ENCODE measurements at places on chromosomes 12 and 14. TPM values are rescaled to one million over a fixed set of nuclear protein-coding genes. Genes with fewer than 3 reads are reported as not detected.

Gene AMN
- total RNA-seq = 0.39 TPM

Gene NRXN3
- total RNA-seq = 1.1 TPM

Gene EEA1
- 5.3 TPM for total RNA-seq

Gene ACSS3
- total RNA-seq = not detected

Gene COX8C
- total RNA-seq = not detected

Gene SLC35F4
- total RNA-seq = not detected

Gene ADAM21
- not detected for total RNA-seq

Gene ACOT6
- not detected for total RNA-seq

Gene HPD
- 1.3 TPM for total RNA-seq

Gene VSIG10
- total RNA-seq = 15.7 TPM

Gene CPNE6
- not detected for total RNA-seq

Gene IL26
- not detected for total RNA-seq

Gene AQP6
- total RNA-seq = not detected

Gene KCNH3
- 2.3 TPM for total RNA-seq

Gene MORN3
- total RNA-seq = 0.32 TPM

Gene KRT74
- not detected for total RNA-seq

Gene SINHCAF
- total RNA-seq = 43.6 TPM

Gene C12orf56
- total RNA-seq = not detected

Gene GALNT9
- 4.7 TPM for total RNA-seq

Gene KRT78
- total RNA-seq = not detected

Gene CMTM5
- total RNA-seq = not detected

Gene OASL
- 3.3 TPM for total RNA-seq

Gene KRT83
- total RNA-seq = 6.0 TPM

Gene DICER1
- total RNA-seq = 20.0 TPM

Gene TAS2R10
- total RNA-seq = not detected

Gene TTC7B
- 25.4 TPM for total RNA-seq

Gene DEPDC4
- 1.8 TPM for total RNA-seq

Gene MANSC4
- total RNA-seq = not detected

Gene KRT82
- total RNA-seq = not detected

Gene DDX51
- total RNA-seq = 29.1 TPM

Gene RDH12
- not detected for total RNA-seq

Gene KLHDC1
- 0.24 TPM for total RNA-seq

Gene P2RX2
- not detected for total RNA-seq

All from A549 treated with Mapracorat at 1 μM for 4 hours (cell line).